ENCODE measurements at places on chromosomes 5 and 9. TPM values are rescaled to one million over a fixed set of nuclear protein-coding genes. Genes with fewer than 3 reads are reported as not detected.

TAS2R1 gene
- total RNA-seq = not detected

CYSRT1 gene
- 0.74 TPM for total RNA-seq

SUSD3 gene
- 5.6 TPM for total RNA-seq

PHF24 gene
- 0.74 TPM for total RNA-seq

NR2F1 gene
- 95.8 TPM for total RNA-seq

SLC1A1 gene
- total RNA-seq = 0.45 TPM

SHISAL2B gene
- total RNA-seq = not detected

STOM gene
- 73.0 TPM for total RNA-seq

LRRC19 gene
- not detected for total RNA-seq

OLFM1 gene
- total RNA-seq = 0.17 TPM

CCL21 gene
- not detected for total RNA-seq

TNFSF15 gene
- total RNA-seq = under 0.01 TPM

LCNL1 gene
- under 0.01 TPM for total RNA-seq

MAT2B gene
- total RNA-seq = 84.7 TPM

SHB gene
- total RNA-seq = 13.4 TPM

CTXN3 gene
- not detected for total RNA-seq

OR1Q1 gene
- not detected for total RNA-seq

CARD9 gene
- 1.9 TPM for total RNA-seq
